ENCODE measurements at places on chromosomes 6 and 20. TPM values are rescaled to one million over a fixed set of nuclear protein-coding genes. Genes with fewer than 3 reads are reported as not detected.

GRCh38 chr6:144999127-144999526, 714.0 kb downstream of the UTRN start:
- DNase-seq, result no peak

- DNase-seq, result no peak
Measured at GRCh38 chr20:47419953-47420514, 63.5 kb upstream of the ZMYND8 start.

DNA sequence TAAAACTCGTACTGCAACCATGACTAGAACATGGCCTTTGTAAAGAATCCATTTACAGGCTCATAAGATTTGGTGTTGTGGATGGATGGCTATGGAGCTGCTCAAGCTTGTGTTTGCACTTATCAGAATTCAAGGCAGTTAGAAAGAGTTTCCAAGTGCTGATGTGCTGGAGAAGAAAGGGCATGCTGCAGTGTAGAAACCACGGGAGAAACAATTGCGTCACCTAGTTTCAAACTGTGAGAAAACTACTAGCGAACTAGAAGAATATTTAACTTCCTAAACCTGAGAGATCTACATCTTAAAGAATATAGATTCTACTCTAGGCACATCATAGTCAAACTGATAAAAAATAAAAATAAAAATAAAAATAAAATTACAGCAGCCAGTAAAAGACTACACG, 116.2 kb downstream of the SGK1 start:
- DNase-seq, result no peak

- DNase-seq, result no peak
Measured at GRCh38 chr20:53831812-53832211, 238.2 kb upstream of the ZNF217 start.

DNA sequence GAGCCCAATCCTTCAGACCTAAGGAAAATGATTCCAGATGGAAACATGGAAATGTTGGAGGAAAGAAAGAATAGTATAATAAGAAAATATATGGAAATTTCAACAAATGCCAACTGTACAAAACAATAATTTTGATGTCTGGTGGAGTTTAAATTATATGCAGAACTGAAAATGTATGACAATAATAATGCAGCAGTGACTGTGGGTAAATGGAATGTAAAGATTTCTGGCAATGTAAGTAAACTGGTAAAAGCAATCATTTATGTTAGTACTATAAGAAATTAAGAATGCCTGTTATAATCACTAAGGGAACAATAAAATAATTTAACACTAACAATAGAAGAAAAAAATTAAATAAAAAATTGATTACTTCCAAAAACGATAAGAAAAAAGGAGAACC, 89.0 kb downstream of the EDN1 start:
- DNase-seq, result no peak

DNA sequence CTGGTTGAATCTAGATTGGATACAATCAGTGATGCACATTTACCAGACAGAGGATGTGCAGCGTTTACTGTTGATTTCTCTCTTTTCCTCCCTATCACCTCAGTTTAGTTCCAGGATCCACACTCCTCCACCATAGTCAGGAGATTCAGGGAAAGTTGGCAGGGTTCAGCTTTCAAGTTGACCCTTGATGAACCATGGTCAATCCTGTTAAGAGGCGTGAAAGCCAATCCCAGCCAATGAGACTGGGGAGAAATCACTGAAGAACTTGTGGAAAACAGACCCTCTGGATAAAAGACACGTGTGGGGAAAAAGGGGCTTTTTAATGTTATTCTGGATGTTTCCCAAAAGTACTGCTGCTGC, 19.2 kb upstream of the SCP2D1 start:
- DNase-seq, result no peak

DNA sequence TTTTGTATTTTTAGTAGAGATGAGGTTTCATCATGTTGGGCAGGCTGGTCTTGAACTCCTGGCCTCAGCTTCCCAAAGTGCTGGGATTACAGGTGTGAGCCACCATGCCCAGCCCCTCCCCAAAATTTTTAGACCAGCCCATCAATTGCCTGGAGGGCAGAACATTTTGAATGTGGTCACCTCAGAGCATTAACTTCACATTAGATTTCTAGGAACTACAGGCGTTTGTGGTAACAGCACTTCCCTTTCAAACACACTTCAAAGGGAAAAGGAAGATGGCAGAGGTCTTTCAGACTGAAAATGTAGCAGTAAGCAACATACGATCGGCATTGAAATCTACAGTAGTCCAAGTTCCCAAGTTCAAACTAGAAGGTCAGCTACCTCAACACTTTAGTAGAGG, 12.3 kb upstream of the SLA2 start:
- peak; percentile 0 for DNase-seq

GRCh38 chr20:41245086-41245707, 72.3 kb downstream of the ZHX3 start:
- no peak for DNase-seq

DNA sequence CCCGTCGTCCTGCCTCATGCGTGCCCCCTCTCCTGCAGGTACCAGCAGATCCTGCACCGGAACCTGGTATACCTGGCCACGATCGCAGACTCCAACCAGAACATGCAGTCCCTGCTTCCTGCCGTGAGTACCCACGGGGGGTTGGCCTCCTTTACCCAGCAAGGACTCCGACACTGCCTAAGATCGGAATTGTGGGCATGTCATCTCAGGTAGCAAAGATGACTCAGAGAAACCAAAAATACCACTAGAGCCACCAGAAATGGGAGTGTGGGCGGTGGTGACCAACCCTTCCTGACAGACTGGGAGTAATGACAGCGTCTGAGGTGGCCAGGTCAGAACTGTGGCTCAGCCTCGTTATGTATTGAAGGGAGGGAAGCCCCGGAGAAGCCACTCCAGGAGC, 16.3 kb downstream of the SS18L1 start:
- no peak for DNase-seq

DNA sequence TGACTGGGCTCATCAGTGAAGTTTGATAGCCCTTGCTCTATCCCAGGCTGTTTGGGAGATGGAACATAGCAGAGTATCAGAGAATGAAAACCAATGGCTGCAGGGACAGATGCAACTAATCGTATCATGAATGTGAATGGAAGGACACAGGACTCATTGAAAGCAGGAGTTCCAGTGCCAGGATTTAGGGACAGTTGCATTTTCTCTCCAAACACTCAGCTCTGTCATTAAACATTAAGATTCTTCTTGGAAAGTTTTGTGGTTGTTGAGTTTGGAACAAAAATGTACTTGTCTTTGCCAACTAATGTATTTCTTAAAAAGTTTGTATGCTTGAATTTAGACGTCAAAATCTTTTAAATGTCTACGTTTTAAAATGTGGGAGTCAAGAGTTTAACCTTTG, 31.0 kb upstream of the GSTA5 start:
- DNase-seq, result no peak

- DNase-seq, result no peak
Measured at GRCh38 chr20:50385733-50386640, 124.2 kb upstream of the PTPN1 start.

DNA sequence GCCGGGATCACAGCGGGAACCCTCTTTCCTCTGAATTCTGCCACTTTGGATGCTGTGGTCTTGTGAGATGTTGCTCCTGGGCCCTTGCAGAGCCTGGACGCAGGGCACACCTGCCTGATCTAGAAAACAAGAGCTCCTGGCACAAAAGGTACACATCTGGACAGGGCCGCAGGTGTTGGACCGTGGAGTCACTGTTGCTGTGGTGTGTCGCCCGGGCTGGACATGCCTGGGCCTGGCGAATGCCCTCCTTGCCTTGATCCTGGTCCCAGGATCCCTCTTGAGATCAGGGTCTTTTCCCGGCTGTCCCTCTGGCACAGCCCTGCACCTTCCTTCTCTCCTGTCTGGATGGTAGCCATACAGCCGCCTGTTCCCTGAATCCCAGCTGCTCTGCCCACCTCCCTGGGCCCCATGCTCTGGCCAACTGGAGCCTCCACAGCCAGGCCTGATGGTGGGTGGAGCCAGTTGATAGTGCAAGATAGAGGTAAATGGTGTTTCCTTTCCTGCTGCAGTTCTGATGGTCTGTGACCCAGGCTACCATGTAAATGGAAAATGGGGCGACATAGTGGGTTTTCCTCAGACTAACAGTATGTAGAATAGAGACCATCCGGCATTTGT, 5.0 kb downstream of the FOXP4 start:
- DNase-seq, result no peak

GRCh38 chr6:158548418-158549161, 11.3 kb upstream of the TMEM181 start:
- no peak for DNase-seq

DNA sequence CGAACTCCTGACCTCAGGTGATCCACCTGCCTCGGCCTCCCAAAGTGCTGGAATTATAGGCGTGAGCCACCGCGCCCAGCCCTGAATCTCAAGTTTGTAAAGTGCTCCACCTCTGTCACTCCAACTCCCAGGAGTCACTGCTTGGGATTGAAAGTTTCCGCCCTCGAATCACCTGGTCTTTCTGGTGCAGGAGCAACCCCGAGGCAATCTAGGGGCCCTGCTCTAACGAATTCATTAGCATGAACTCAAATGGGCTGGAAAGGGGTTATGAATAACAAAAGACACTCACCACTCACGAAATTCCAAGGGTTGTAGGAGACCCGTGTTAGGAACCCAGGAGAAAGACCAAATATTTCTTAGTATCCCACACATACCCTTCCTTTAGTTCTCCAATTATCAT, 26.1 kb downstream of the RBCK1 start:
- peak; percentile 27 for DNase-seq

GRCh38 chr6:109076377-109076776, 18.3 kb downstream of the SESN1 start:
- DNase-seq, result no peak

The KHDC1L gene
- total RNA-seq, result not detected

The HSPA12B gene
- total RNA-seq, result 20.4 TPM

The GABRR2 gene
- 1.7 TPM for total RNA-seq

The SCRT2 gene
- not detected for total RNA-seq

The RNASET2 gene
- 70.4 TPM for total RNA-seq

The VSX1 gene
- total RNA-seq, result not detected

The ULBP3 gene
- total RNA-seq, result 2.9 TPM

The SLC18B1 gene
- 6.8 TPM for total RNA-seq
